KBM-7 (cell line): ENCODE measurements at places on chromosomes 1 and 21.

GRCh38 chr1:153030895-153031294, at the start of gene SPRR1B:
Gene SPRR1B (plus strand): TSS chr1:153031203. CDS start chr1:153032346, 1,143 bp downstream.
- DNase-seq, result no peak

- DNase-seq, result no peak
These were observed 222.0 kb downstream of the SDCCAG8 start for GRCh38 chr1:243477731-243478290.

DNA sequence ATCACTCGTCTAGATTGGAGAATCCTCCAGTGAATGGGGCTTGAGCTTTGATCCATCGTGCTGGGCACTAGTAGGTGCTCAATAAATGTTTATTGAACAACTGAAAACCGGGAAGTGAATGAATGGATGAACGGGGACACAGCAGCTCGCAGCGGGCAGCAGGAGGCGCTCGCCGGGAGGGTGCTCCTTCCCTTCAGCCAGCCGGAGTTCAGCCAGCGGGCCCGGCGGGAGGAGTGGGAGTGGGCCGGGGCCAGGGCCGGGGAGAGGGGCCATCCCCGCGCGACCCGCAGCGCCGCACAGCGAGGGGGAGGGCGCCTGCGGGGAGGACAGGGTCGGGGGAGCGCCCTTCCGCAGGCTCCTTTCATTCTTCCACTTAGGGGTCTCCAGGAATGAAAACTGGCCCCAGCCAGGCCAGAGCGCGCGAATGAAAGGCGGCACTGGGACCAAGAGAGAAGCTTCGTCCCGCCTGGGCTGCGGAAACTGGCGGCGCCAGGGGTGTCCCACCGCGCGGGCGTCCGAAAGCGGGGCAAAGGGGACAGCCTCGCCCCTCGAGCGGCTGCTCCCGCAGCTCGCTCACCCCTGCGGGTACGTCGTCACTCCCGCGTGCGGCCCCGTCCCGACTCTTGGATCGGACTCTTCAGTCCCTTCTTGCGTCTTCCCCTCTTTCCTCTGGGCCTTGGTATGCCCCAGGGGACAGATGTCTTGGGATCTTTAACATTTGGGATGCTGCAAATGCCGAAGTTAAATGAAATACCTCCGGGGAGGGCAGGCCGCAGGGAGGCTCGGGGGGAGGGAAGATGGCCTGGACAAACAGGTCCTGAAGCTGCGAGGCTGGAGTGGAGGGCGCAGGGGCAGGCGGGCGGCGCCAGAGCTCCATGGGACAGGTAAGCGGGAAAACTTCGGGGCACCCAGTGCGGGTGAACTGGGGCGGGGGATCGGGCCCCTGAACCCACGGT, 3.6 kb upstream of the INAVA start:
- DNase-seq, result no peak

- DNase-seq, result no peak
These were observed 90.2 kb upstream of the VCAM1 start for GRCh38 chr1:100629391-100629790.
